Hindlimb muscle (tissue), 1 donor: ENCODE measurements at places on chromosomes 7 and 10. TPM values are rescaled to one million over a fixed set of nuclear protein-coding genes. Genes with fewer than 3 reads are reported as not detected.

DNA sequence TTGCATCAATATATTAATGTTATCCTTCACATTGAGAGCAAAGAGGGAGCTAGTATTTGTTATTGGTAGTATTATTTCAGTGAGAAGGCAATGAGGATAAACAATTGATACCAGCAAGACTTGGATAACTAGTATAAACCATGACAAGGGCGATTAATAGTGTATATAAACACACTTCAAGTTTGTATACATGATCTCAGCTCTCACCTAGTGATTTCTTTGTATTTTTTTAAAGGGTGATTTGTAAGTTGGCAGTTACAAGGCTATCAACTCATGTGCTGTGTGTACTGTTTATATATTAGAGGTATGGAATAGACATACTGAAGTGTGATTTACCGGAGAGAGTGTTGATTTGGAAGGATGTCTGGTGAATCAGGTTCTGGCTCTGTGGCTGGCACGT, 88.0 kb downstream of the SNX10 start:
- DNase-seq, result no peak

GRCh38 chr10:98967601-98968000, 268.1 kb downstream of the HPSE2 start:
- DNase-seq, result no peak

Gene GIMAP7
- 9.0 TPM for polyA plus RNA-seq

DNA sequence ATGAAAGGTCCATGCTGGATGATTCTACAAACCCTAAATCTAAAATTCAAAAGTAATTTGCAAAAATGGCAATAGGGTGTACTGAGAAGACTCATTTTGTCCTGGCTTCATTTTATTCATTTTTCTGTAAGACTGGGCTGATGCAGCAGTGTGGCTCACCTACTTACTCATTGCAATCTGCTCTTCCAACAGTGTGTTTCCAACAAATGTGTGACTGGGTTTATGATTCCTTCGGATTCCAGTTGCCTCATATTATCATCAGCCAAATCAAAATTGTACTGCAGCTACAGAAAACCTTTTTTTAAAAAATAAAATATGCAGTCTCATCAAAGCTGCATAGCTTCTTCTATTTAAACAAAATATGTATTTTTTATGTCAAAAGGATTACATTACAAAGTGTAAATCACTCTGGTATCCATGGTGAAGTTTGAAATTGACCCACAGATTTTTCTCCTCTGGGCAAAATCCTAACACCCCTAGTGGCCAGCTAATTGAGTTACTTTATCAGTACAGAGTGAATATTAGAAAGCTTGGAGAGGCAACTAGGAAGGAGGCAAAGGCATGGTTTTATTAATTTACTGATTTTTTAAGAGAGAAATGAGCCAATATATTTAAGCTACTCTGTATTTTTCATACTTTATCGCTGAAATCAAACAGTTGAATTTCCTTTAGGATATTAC, 390.3 kb downstream of the MAGI2 start:
- DNase-seq, result no peak

DNA sequence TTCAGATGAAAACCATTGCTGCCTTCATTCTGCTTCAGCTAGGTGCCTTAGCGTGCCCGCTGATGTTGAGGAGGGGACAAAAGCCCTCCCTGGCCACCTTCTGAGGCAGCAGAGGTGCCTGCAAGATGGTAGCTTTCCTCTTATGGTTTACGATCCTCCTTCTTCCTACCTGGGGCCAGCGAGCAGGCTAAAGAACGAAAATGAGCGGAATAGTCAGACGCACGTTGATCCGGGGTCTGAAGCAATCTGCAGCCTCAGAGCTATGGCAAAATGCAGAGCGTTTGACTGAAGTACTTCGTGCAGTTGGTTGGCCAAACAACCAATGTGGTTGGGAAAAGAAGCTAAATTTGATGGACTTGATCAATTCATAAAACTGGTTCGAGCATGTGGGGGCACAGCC, 95.5 kb downstream of the GATA3 start:
- no peak for DNase-seq

GRCh38 chr10:103583871-103584215, 90.3 kb downstream of the NEURL1 start:
- no peak for DNase-seq

Gene BLNK
- polyA plus RNA-seq, result 3.4 TPM

- no peak for DNase-seq
These were observed 178.0 kb upstream of the FZD1 start for GRCh38 chr7:91086200-91086599.

GRCh38 chr7:2564970-2565540, 6.3 kb downstream of the IQCE start:
- DNase-seq, result no peak

GRCh38 chr7:134829380-134829986, 50.0 kb downstream of the CALD1 start:
- no peak for DNase-seq

DNA sequence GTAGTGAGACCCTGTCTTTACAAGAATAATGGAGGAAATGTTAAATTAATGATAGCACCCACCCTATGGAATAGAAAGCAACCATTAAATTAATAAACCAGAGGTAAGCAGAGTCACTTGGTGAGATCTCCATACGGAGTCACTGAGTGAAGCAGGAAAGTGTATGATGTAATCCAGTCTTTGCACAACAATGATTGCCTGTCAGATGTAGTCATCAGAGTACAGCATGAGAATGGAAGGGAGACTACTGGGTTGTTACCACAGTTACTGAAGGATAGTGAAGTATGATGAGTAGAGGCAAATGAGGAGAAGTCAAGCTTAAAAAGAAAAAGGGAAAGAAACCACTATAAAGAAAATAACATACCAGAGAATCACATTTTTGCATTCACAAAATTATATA, 371.9 kb upstream of the SHH start:
- no peak for DNase-seq

Gene GRID2IP
- polyA plus RNA-seq, result 0.18 TPM

- peak; percentile 23 for DNase-seq
These were observed 213.9 kb upstream of the LRRN3 start for GRCh38 chr7:110877016-110877415.

Gene TEX36
- polyA plus RNA-seq, result not detected

Gene FGL2
- 22.2 TPM for polyA plus RNA-seq

GRCh38 chr10:73900064-73900463, 10.9 kb upstream of the PLAU start:
- DNase-seq, result no peak

GRCh38 chr10:93471110-93471651, 11.0 kb downstream of the MYOF start:
- DNase-seq, result no peak

Gene MCM10
- 4.8 TPM for polyA plus RNA-seq

- no peak for DNase-seq
These were observed 88.4 kb downstream of the ABCA13 start for GRCh38 chr7:48259463-48260280.

GRCh38 chr10:25261110-25261509, 86.3 kb downstream of the GPR158 start:
- DNase-seq, result no peak

- no peak for DNase-seq
These were observed 776.1 kb downstream of the MAGI2 start for GRCh38 chr7:78677391-78677790.

DNA sequence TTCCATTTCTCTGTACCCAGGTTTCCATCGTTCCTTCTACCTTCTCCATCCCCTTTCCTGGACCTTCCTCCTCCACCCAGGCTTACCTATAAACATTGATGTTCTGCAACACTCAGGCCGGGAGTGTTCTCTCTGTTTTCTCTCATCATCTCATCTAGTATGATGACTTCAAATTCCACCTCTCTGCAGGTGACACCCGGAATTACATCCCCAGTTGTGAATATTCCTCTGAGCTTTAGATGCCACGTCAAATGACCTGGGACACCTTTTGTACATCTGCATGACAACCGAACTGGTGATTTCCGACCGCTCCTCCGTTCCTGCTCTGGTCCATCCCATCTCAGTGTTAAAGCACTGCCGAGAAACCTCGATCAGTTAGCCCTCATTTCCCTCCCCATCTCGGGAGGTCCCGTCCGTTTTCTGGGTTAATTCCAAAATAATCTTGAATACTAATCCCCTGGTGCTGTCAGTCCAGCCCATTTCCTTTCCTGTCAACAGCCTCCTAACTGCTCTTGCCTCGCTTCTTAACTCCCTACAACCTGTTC, 76.7 kb upstream of the SAMD8 start:
- no peak for DNase-seq

DNA sequence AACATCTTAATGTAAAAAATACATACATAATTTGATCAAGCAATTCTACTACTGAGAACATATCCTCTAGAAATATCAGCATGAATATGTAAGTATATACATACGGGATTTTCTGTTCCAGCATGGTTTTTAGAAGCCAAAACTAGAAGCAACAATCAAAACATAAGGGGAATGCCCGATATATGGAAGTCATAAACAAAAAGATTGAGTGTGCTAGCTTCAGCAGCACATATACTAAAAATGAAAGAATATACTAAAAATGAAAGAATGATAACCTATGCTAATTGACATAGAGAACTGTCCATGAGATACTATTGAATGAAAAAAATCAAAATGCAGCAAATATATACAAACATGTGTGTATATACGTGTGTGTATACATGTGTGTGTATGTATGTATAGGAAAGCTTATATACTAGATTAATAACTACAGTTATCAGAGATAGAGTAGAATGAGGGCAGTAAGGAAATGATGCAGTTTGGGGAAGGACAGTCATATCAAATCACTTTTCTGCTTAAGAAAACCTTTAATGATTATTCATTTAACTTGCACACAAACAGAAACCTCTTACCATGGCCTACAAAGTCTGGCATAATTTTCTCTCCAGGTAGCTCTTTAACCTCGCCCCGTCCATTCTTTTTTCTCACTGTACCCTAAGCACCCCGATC, 72.9 kb downstream of the NPY start:
- DNase-seq, result no peak

Gene ADCYAP1R1
- polyA plus RNA-seq, result 10.5 TPM

DNA sequence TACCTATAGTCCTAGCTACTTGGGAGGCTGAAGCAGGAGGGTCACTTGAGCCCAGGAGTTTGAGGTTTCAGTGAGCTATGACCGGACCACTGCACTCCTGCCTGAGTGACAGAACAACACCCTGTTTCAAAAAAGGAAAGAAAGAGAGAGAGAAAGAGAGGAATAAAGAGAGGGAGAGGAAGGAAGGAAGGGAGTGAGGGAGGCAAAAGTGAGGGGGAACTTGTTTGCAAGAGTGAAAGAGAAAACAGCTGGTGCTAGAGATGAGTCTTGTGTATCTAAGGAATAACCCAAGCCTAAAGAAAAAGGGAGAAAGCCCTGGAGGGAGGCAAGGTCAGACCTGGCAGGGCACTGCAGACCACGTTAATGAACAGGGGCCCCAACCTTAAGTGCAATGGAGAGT, 4.8 kb upstream of the NT5C2 start:
- no peak for DNase-seq

Gene PDE6C
- polyA plus RNA-seq, result 0.75 TPM

DNA sequence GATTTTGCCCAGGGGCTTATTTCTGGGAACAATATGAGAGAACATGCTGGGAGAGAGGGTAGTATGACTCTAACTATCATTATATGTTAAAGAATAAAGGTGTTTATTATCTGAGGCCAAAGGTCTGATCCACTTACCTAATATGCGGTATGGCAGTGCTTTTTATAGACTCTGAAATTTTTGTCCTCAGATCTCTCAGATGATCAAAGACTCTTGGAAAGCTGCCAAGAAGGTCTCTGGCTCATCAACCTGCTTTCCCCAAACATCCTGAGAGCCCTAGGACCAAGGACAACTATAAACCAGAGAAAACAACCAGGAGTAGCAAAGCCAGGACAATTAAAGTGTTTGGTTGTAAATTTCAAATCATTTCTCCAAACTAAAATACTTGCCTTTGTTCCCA, 255.7 kb upstream of the LRRN3 start:
- DNase-seq, result no peak

- no peak for DNase-seq
These were observed 663.5 kb downstream of the KCNMA1 start for GRCh38 chr10:76974017-76974691.

Gene PRKCQ
- 22.7 TPM for polyA plus RNA-seq

Gene STRIP2
- polyA plus RNA-seq, result 9.3 TPM

GRCh38 chr7:13276977-13277376, 589.5 kb downstream of the ARL4A start:
- no peak for DNase-seq

Gene MMD2
- polyA plus RNA-seq, result not detected

DNA sequence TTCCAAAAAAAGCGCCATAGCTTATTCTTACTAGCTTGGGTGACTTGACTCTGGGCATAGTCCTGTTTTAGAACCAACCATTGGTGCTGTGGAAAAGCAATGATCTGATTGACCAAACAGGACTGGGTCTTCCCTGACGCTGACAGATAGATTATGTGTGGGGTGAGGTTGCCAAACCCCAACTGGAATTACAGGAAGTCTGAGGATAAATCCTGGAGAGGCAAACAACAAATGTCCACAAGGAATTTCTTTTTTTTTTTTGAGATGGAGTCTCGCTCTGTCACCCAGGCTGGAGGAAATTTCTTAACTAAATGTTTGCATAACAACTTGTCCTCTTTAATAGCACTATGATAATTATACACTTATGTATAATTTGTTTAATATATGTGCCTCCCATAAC, 19.2 kb downstream of the GCC1 start:
- no peak for DNase-seq

DNA sequence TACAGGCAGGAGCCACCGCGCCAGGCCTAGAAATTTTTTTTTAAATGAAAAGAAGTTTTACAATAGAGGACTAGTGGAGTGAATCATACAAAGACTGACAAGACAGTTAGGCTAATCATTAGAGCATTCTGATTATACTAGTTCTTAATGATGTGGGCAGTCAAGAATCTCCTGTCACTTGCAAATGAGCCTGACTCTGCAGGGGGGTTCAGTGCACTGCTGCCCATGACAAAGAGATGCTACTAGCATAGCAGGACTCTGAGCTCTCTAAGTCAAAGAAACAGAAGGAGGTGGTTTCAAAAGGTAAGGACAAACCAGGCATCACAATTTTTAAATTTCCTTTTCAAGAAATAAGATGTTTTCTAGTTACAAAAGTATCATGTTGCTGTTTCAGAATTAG, 59.0 kb downstream of the CCDC6 start:
- DNase-seq, result no peak

GRCh38 chr10:73924935-73925334, 14.0 kb downstream of the PLAU start:
- DNase-seq, result no peak

Gene EBLN1
- polyA plus RNA-seq, result not detected

GRCh38 chr7:120729245-120729644, 128.7 kb downstream of the TSPAN12 start:
- no peak for DNase-seq

GRCh38 chr10:76657337-76658012, 980.1 kb downstream of the KCNMA1 start:
- DNase-seq, result no peak

DNA sequence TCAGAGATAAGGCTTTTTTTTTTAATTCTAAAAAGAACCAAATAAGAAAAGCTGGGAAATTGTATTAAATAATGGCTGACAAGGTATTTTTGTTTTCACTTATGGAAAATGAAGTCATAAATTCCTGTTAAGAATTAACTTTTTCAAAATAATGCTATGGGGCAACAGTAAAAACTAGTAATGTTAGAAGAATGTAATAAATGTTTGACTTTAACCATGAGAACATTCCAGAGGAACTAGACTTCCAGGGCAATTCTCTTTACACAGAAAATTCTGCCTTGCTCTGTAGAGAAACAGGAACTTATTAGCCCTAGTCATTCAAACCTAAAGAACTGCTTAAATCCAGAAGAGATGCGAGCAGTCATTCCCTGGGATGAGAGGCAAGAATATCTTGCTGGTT, 571.1 kb downstream of the IPMK start:
- no peak for DNase-seq
